Renal pelvis (tissue), 12 donors: ENCODE measurements at places on chromosomes 1 and 21. TPM values are rescaled to one million over a fixed set of nuclear protein-coding genes. Genes with fewer than 3 reads are reported as not detected.

KRTAP10-5 gene
- polyA plus RNA-seq = not detected

GRCh38 chr1:115807723-115808122 is 33.2 kb downstream of the NHLH2 start:
- DNase-seq = peak; percentile 70

DNA sequence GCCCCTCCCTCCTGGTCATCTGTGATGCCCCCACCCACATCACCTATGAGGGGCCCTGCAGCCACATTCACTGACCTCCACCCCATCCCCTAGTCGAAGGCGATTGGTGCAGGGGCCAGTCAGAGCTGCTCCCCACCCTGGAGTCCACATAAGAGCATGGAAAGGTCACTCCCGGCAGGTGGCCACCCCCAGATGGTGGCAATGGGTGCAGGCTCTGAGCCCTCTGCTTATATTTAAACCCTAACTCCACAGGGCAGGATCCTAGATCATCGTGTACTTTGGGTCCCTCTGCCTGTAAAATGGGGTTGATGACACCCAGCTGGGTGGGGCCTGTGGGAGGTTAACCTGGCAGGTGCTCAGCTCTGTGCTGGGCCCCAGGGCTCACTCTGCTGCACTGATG is 186.8 kb upstream of the C1orf174 start:
- DNase-seq = no peak

- DNase-seq = peak; percentile 86
Measured at GRCh38 chr1:29793101-29793546, 556.8 kb downstream of the PTPRU start.

GRCh38 chr1:6350416-6351088 is 43.0 kb downstream of the ACOT7 start:
- no peak for DNase-seq

TGFBR3 gene
- 116 TPM for polyA plus RNA-seq

C1QA gene
- 20.5 TPM for polyA plus RNA-seq

EXTL1 gene
- polyA plus RNA-seq = 2.1 TPM

SUSD4 gene
- 17.2 TPM for polyA plus RNA-seq

DNA sequence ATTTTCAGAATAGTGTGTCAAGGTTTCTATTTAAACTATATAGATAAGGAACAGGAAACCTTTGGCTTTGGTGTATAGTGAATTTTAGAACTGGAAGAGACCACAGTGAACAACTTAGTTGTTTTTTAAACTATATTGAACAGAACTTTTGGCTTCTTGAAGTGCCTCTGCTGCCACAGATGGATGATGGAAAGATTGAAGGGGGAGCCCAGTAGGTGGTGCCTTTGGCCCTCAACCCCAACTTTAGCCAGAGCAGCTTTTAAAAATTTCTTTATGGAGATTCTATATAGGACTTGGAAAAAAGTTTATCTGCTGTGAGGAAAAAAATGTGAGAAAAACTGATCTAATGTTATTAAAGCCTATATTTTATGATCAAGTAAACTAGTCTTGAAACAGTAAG is 50.2 kb downstream of the SWT1 start:
- DNase-seq = no peak
